ENCODE measurements at places on chromosomes 4 and X.
A peak's percentile ranks its signal among the peaks of the same experiment; 100 is the strongest.

- no peak for DNase-seq
Measured at GRCh38 chr4:166991006-166991561, 243.2 kb downstream of the SPOCK3 start.

DNA sequence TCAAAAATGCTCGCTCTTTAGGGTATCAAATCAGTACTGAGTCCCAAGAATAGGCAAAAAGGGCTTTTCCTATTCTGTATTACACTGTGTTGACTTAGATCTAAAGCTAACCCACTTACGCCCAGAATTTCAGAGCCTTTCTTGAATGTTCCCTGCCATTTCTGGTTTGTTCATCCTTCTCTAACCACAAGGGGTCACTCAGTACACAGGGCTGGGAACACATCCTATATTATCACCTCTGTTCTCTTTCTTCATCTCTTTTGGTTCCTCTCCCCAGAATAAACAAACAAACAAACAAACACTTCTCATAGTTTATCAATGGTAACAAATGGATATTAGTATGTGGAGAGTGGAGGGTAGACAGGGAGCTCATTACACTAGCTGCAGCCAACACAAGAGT is 25.5 kb upstream of the MORC4 start:
- DNase-seq: peak; percentile 41

DNA sequence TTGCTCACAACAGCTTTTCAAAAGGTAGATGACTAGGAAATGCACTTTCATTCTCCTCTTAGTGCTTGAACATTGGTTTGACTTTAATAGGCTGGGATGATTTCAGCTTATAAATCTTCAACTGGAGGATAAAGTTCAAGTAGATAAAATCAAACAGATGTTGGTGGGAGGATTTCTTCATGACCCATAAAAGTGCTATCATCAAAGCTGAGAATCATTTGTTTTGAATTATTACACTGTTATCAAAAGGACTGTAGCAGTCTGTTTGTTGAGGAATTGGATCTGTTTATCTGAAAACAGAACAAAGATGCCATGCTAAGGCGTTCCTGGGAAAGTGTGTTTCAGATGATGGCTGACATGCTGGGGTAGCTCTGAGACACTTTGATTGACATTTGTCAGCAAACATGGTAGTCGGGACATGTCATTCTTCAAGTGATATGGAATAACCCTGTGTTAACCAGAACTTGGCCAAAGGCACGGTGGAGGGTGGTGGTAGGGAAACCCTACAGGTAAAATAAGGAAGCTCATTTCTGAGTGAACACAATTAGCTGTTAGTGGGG is 304.0 kb upstream of the PITX2 start:
- no peak for DNase-seq

DNA sequence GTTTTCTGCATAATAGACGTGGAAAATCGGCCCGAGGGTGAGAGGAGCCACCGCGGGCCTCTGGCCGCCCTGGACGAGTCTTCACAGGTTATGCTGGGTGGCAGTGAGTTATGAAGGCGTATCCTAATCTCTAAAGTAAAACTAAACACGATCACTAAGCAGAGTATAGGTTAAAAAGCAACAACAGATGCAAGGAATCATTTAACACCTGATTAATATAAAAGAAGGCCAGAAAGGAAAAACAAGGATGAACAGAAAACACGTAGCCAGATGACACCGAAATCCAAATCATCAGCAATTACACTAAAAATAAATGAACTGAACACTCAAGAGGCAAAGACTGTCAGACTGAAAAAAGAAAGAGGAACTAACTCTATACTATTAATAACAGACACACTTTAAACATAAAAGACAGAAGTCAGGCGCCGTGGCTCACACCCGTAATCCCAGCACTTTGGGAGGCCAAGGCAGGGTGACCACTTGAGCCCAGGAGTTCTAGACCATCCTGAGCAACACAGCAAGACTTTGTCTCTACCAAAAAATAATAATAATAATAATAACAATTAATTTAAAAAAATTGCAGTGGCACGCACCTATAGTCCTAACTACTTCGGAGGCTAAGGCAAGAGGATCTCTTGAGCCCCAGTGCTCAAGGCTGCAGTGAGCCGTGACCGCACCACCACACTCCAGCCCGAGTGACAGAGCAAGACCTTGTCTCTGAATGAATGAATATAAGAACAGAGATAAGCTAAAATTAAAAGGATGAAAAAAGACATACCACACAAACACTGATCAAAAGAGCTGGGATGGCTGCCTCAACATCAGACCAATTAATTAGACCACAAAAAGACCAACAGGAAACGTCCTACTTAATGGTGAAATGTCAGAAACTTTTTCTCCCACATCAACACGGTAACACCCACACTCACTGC is 30.0 kb downstream of the CTBP1 start:
- no peak for DNase-seq

DNA sequence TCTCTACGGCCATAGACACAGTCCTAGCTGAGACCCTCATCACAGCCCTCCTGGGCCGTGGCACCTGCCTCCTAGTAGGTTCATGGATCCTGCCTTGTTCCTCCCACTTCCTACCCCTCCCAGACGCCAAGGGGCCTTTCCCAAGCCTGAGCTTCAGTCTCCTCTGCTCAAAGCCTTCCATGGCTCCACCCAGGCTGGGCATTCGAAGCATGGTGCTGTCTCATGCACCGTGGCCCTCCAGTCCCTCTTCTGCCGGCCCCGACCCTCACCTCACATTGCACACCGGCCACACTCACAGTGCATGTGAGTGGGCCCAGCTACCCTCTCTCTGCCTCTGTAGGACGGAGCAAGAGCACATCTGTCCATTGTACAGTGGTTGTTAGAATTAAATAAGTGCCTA is 21.7 kb upstream of the KIAA0232 start:
- DNase-seq: no peak

- DNase-seq: no peak
Measured at GRCh38 chrX:45811326-45811725, 610.6 kb upstream of the DIPK2B start.

DNA sequence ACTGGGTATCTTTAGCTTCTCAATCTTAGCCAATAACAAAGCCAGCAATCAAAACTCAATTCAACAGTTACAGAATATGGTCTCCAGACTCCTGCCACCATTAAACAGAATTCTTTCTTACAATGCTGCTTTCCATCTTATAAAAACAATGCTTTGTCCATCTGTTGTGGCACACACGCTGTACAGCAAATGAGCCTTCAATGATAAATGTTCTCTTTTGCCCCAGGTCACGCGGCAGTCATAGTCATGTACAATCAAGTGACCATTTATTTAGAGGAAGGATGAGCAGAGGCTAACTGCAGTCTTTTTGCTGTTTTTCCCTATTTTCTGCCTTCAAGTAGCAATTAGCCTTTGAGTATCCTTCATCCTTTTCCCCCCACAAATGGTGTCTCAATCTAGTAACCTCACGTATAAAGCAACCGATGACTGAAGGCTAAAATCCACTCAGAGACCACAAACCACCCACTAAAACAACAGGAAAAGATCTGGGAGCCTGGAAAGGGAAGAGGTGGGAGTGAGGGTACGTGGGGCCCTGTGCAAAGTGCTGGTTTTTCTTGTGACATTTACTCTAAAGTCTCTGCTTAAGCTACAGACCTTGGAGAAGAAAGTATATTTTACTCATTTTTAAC is 24.4 kb downstream of the TRIM2 start:
- no peak for DNase-seq

DNA sequence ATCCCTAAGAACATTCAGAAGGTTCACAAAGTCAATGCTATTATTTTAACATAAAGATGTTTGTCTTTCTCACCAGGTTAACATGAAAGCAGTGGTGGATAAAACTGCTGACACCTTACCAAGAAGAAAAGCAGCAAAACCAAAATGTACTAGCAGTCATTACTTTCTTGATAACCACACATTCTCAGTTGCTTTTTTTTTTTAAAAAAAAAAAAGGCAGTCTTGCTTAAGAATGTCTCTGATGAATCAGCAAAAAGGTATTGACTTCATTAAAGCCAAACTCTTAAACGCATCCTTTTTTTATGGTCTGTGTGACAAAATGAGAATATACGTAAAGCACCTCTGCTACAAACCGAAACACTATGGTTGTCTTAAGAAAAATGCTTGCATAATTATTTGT is 31.9 kb downstream of the CDKL2 start:
- no peak for DNase-seq

GRCh38 chr4:25098964-25099891 is 61.0 kb downstream of the SEPSECS start:
- DNase-seq: peak; percentile 56

DNA sequence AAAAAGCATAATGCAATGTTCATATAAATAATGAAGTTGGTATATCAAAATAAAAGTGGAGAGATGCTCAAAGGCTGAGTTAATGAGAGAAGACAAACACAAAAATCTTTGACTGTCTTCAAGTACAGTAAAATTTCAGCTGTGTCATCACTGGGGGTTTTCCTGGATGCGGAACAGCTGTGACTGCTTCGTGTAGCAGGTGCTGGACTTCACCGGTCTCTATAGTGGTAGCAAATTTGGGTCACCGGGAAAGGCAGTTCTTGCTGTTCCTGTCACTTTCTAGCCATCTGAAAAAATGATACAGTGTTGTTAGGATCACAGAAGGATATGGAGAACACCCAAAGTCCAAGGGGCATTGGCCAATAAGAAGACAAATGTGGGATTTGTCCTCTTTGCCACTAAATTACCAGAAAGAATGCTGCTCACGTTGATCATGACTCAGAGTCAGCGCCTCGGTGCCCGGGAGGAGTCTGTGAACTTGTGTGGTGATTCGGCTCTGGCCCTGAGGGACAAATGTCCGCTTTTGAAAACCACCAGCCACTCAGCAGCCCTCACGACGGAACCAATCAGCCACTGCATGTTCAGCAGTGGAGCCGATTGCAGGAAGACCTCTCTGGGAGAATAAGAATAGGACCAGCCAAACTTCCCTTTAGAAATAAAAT is 230.1 kb upstream of the FAT1 start:
- no peak for DNase-seq

DNA sequence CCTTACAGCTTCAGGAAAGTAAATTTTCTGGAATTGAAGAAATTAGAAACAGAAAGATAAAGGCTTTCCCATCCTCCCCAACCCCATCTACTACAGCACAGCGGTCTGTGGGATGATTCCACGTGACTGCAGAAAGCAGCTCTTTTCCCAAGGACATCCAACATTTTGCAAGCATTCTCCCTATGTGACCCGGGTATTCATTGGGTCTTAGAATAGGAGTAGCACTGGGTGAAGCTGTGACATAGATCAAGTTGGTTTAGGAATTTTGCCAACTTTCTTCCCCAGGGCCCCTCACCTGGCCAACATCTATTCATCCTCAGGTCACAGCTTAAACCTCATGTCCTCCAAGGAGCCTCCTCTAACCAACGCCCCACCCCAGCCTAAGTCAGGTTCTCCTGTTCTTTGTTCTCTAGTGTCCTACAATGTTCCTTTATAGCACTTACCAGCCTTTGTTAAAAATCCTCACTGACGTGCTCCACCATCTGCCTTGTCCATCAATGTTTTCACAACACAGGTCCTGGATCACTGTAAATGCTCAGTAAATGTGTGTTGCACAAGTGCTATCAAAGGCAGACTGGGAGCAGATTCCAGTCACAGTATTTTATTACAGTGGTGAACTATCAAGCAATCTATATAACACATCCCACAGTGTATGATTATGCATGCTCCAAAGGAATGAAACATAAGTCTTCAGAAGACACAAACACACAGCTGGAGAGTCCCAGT is 80.9 kb upstream of the MTM1 start:
- no peak for DNase-seq

DNA sequence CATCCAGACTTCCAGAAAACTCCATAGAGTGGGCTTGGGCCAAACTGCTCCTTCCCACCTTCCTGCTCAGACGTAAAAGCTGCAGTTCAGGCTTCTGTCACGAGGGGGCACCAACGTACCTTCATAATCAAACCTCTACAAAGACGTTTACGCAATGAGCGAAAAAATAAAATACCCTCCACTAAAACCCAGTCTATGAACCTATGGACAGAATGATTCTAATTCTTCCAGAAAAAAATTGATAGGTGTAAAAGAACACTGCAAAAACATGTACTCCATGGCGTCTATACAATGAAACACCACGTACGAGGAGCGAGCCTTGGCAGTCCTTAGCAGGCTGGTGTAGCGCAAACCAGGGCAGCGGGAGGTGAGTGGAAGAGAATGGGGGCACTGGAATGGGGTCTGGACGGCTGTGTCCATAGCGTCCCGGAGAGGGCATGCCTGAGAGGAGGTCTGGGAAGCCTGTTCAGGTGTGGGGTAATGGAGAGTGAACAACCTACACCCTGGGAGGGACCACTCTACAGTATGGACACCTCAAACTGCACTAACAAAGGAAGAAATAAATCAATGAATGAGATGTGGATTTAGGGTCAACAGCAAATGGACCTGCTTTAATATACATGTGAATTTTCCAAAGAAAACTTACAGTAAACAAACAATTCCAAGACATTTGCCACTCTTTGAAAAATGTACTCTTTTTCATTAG is 14.4 kb upstream of the RAB40A start:
- peak; percentile 66 for DNase-seq

GRCh38 chr4:86848136-86848535 is 1.0 kb downstream of the SLC10A6 start:
- DNase-seq: no peak

DNA sequence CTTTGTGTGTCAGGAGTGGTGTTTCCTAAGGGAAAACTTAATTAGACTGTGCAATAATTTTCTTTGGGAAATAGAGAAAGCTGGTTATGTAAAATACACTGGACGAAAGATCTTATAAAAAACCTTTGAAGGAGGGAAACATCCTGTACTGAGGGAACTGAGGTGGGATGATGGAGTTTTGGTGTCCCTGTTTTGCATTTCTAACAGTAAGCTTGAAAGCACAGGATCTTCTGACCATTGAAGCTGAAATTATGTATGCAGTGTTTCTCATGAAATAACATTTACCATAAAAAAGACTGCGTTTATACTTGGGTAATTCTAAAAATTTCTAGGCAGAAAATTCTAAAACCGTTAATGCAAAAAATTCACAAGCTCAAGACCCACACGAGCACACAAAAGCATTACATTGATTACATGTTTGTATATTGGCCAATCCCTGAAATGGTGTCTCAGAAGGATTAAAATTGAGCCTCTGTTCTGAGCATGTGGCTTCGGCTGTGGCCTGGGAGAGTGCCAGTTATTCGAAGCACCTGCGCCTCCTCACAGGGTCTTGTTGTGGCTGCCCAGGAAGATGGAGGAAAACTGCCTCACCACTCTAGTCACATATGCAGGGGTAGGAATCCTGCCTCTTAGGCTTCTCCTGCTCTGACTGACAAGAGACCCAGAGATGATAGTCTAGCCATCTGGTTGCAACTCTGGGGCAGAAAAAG is 49.5 kb downstream of the JADE3 start:
- no peak for DNase-seq

- DNase-seq: no peak
Measured at GRCh38 chr4:182898479-182898799, 18.7 kb downstream of the DCTD start.

- DNase-seq: peak; percentile 30
Measured at GRCh38 chrX:119605464-119606279, 552 bp downstream of the NKRF start.

- DNase-seq: no peak
Measured at GRCh38 chrX:19743386-19743785, 144.0 kb downstream of the SH3KBP1 start.

DNA sequence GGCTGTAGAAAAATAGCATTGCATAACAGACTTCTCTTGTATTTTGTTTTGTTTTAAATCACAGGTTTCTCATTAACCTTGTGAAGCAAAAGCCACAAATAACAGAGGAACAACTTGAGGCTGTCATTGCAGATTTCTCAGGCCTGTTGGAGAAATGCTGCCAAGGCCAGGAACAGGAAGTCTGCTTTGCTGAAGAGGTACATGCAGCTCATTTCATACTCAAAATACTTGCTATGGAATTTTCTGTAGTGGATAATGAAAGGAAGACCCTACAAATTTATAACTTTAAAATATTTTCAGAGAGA is 17.6 kb downstream of the AFP start:
- no peak for DNase-seq
